ENCODE measurements at places on chromosomes 4 and X. TPM values are rescaled to one million over a fixed set of nuclear protein-coding genes. Genes with fewer than 3 reads are reported as not detected.

- no peak for DNase-seq
Measured at GRCh38 chrX:120697053-120697452, 67.2 kb upstream of the C1GALT1C1 start.

DNA sequence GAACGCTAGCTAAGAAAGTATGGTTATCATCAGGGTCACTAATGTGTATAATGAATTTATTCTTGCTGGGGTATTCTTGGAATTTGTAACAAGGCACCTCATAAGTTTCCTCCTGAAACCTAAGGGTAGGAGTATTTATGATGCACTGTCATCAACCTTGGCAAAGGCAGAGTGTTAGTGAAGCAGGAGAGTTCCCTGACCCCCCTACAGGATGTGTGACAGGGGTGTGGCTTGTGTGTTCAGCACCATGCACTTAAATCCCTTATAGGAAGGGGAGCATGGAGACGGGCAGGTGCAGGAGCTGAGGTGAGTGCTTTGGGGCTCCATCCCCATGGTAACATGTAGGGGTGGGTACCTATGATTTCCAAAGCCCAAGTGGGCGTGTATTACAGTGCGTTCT, 237.7 kb downstream of the GALNTL6 start:
- DNase-seq = no peak

- DNase-seq = peak; percentile 15
Measured at GRCh38 chr4:86117705-86118302, 242.0 kb downstream of the MAPK10 start.

- peak; percentile 82 for DNase-seq
Measured at GRCh38 chr4:99591757-99592156, 17.1 kb downstream of the MTTP start.

ZC4H2 gene
- total RNA-seq = 1.3 TPM

DNA sequence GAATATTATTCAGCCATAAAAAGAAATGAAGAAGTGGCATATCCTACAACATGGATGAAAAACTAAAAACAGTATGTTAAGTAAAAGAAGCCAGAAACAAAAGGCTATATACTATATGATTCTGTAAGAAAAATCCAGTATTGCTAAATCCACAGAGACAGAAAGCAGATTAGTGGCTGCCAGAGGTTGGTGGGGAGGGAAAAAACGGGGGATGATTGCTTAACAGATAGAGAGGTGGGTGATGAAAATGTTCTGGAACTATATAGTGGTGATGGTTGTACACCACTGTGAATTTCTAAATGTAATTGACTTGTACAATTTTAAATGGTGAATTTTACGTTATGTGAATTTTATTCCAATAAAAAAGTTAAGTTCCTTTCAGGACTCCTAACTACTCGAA, 157.6 kb upstream of the SH3RF1 start:
- DNase-seq = no peak

DNA sequence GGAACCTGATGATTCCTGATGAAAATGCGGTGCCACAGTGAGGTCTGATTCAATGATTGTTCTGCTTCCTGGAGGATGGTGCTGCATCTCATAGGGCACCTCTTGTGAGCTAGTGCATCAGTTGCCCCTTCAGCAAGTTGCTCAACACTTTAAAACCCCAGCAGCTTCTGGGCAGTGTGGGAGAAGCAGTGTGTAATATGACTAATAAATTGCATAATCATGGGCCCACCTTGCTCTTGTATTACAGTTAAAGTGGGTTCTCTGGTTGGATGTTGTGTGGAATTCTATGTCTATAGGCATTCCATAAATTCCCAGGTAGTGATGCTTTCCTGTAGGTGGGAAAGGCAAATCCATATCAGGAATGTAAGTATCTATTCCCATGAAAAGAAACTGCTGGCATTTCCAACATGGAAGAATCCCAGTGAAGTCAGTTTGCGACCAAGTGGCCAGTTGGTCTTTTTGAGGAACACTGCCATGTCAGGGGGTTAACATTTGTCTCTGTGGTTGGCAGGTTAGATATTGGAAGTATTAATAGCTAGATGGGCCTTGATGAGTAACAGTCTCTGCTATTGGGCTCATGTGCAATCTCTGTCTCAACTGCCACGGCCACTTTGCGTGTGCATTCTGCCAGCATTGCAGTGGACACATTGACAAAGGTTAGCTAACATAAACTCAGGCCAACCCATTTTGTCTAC, 121.1 kb upstream of the OTUD4 start:
- DNase-seq = peak; percentile 83

- DNase-seq = no peak
Measured at GRCh38 chr4:145076469-145076855, 21.5 kb downstream of the ANAPC10 start.

DUSP9 gene
- total RNA-seq = 0.77 TPM

DNA sequence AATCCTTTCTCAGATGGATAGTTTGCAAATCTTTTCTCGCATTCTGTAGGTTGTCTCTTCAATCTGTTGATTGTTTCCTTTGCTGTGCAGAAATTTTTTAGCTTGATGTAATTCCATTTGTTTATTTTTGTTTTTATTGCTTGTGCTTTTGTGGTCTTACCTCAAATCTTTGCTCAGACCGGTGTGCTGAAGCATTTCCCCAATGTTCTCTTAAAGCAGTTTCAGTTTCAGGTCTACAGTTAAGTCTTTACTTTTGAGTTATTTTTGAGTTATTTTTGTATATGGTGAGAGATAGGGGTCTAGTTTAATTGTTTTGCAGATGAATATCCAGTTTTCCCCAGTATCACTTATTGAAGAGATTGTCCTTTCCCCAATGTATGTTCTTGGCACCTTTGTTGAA, 18.2 kb upstream of the SLC25A14 start:
- DNase-seq = no peak

GRCh38 chr4:186137196-186137794, 32.8 kb downstream of the FAM149A start:
- DNase-seq = peak; percentile 23

DNA sequence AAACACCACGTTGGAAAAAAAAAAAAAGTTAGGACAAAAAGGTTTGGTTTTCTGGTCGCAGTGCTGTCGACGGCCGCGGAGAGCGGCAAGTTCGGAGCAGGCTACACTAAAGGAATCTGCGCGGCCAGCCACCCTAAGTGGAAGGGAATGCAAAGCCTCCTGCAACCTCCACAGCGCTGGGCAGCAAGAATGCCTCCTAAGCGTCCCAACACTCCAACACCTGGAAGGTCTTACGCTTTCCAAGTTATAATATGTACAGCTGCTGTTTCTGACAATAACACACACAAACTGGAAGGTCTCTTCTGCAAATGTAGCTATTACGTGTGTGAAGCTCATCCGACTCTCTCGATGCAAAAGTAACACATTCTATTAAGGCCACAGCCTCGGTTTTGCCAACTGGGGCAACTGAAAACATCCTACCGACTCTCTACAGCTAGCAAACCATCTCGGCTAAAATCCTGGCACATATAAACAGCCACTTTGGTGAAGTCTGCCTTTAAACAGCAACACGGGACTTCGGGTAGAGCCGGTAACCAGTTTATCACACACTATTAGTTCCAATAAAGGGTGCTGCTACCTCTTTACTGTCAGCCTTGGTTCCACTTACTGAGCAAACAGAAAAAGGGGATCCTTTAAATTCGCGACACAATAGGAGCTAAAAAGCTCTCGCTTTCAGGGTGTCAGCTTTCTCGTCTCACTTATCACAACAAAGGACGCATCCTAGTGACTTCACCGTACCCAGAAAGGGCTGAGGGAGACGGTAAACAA, 895 bp downstream of the SMIM14 start:
- DNase-seq = peak; percentile 58
